ENCODE measurements at places on chromosomes 12 and 14.

GRCh38 chr12:125892276-125892675 is 827.0 kb downstream of the AACS start:
- no peak for DNase-seq

GRCh38 chr12:26340649-26341048 is 145.3 kb downstream of the SSPN start:
- DNase-seq = no peak

DNA sequence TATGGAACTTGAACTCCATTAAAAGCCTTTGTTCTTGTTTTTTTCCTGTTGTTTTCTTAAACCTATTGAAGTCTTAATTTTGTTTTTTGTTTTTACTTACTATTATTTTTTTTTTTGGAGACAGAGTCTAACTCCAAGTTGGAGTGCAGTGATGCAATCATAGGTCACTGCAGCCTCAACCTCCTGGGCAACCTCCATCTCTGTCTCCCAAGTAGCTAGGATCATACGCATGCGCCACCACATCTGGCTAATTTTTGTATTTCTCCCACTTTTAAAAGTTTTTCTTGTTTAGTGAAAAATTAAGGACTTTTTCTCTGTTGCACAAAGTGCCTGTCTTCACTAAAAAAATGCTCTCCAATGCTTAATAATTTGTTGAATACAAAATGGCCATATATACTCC is 76.2 kb downstream of the SCN8A start:
- DNase-seq = no peak

GRCh38 chr14:87990682-87991081 is 2.3 kb downstream of the GALC start:
- DNase-seq = no peak

- DNase-seq = no peak
Observed at GRCh38 chr14:23725980-23726710, 90.0 kb downstream of the DHRS2 start.

DNA sequence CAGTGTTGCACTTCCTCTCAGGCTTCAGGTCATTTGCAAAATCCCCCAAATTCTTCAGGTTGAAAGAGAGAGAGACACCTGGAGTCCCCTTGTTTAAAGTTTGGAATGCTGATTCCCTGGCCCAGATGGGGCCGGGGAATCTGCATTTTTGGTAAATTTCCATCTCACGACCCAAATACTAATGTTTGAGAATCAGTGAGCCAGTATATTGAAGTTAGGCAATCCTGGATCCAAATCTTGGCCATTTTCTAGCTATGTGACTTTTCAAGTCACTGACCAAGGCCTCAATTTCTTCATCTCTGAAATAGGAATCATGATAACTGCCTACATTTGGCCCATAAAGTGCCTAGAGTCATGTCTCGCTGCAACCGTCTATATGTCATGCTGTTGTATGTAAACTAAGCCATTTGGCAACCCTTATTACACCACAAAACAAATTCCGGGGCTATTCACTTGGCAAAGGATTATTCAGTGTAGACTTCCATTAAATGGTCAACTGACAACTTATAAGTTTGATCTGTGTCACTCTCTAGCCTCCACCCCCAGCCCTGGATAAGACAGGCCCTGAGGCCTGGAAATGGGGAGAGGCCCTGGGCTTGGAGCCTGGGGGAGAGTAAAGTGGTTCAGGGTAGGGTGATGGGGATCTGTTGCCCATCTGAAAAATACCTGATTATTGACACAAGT is 3.7 kb upstream of the ZFP36L1 start:
- DNase-seq = no peak

DNA sequence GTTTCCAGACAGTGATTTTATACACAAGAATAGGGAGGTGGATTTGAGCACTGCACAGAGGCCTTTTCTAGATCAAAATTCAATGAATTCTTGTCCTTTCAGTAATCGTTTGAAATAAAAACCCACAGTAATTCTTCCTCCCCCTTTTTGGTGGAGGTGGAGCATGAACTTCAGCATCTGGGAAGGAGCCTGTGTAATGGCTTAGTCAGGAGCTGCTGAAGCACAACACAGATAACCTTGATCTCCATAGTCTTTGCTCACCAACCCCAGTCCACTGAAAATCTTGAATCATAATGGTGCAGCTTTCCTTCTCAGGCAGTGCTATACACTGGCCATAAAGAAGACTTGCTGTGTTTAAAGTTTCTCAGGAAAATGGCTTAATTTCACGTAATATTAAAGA is 6.4 kb upstream of the TBPL2 start:
- no peak for DNase-seq

DNA sequence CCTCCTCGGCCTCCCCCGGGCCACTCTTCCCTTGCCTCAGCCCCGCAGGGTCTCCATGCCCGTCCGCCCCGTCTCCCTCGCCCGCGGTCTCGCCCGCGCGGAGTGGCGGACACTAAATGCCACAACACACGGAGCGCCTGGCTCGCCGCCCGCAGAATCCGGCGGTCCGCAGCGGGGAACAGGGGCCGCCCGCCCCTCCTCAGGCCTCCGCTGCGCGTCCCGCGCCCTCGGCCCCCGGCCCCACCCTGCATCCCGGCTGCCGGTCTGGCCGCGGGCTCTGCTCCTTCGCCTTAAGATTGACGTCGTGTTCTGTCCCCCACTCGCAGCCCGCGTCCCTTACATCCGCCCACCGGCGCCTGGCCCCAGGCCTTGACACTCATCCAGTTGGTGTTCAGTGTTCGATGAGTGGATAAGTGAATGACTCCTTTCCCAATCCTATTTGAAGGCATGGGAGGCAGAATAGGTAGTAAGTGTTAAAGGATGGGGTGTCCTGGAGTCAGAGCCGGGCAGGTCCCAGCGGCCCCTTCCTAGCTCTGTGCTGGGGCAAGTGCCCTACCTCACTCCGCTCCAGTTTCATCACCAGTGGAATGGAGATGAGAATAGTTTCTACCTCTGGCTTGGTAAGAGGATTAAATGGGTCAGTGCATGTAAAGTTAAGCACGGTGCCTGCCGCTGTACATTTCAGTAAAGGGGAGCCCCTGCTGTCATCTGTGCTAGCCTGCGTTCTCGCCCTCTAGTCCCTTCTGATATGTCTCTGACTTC is 622 bp downstream of the TECPR2 start:
- no peak for DNase-seq

GRCh38 chr14:96105926-96106441 is 66.8 kb downstream of the C14orf132 start:
- no peak for DNase-seq

DNA sequence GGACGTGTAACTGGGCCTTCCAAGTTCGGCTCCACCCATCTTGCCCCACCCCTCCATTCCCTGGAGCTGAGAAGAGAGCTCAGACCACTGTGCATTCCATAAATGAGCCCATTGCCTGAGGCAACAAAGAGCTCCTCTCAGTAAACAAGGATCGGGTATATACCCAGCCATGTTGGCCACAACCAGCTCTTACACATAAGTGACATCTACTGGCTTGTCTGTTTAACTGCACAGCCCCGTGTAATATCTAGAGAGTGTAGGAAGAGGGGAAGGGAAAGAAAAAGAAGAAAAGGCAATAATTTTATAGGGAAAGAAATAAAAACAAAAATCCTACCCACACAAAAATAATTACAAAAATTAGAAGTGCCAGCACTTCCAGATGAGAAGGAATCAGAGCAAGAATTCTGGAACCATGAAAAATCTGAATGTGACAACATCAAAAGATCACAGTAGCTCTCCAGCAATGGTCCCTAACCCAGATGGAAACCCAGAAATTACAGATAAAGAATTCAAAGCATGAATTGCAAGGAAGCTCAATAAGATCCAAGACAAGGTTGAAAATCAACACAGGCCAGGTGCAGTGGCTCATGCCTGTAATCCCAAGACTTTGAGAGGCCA is 308.1 kb downstream of the RPAP3 start:
- DNase-seq = no peak

Data from esophagus squamous epithelium (tissue), 5 donors.